ENCODE measurements at places on chromosomes 16 and 17. TPM values are rescaled to one million over a fixed set of nuclear protein-coding genes. Genes with fewer than 3 reads are reported as not detected.

ZNRF1 gene
- 15.8 TPM for total RNA-seq

SYNRG gene
- 17.7 TPM for total RNA-seq

PLA2G10 gene
- total RNA-seq = 0.43 TPM

SLC5A10 gene
- total RNA-seq = not detected

CACNG5 gene
- not detected for total RNA-seq

TNFSF13 gene
- 1.4 TPM for total RNA-seq

KRT12 gene
- not detected for total RNA-seq
